IPS DF 19.7 (cell line): ENCODE measurements at places on chromosomes 4 and X.

- DNase-seq = no peak
Observed at GRCh38 chr4:177967328-177967727, 525.1 kb upstream of the AGA start.

- DNase-seq = no peak
Observed at GRCh38 chr4:8540072-8540471, 40.1 kb upstream of the GPR78 start.

GRCh38 chr4:55385201-55385649, 10.5 kb upstream of the TMEM165 start:
- DNase-seq = no peak

- no peak for DNase-seq
Observed at GRCh38 chr4:184850018-184850417, 24.2 kb upstream of the ACSL1 start.
